Gastrocnemius medialis (tissue), 4 donors: ENCODE measurements at places on chromosomes 4 and X. TPM values are rescaled to one million over a fixed set of nuclear protein-coding genes. Genes with fewer than 3 reads are reported as not detected.

Gene MXRA5
- total RNA-seq: 0.26 TPM

DNA sequence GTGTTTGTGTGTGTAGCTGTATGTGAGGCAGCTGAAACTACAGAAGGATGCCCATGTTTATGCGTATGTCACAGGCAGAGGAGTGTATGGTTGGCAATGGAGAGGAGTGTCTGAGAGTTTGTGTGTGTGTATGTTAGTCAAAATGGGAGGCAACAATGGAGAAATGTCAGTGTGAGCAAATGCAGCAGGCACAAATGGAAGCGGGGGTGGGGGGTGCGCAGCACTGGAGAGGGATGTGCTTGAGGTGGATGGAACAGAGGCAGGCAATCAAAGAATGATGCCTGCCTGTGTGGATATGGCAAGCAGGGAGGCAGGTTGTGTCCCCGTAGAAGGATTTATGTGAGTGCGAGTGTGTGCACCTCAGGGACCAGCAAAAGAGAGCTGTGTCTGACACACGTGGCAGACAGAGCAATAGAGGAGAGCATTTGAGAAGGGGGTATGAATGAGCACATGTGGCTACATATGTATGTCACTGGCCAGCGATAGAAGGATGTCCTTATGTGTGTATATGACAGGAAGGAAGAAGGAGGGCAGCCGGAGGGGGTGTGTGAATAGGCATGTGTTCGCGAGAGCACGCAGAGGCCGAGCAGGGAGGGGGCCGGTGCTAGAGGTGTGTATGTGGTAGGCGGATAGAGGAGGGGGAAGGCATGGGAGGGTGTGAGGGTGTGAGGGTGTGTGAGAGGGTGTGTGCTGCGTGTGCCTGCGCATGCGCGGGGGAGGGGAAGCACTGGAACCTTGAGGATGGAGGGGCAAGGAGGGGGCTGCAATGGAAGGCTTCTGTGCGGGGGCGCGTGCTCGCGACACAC lies 1.1 kb downstream of the PJA1 start:
- no peaks in the 10 kb centered on the region for H3K27me3 ChIP-seq
- DNase-seq: no peak
- no peaks in the 10 kb centered on the region for H3K4me1 ChIP-seq

GRCh38 chr4:174707051-174707676 lies 121.9 kb downstream of the GLRA3 start:
- no peak for DNase-seq
- no peaks in the 10 kb centered on the region for H3K27me3 ChIP-seq
- H3K4me3 ChIP-seq: no peak overlapping the region

Gene FGB
- total RNA-seq: not detected

Gene MMRN1
- total RNA-seq: 3.5 TPM

GRCh38 chr4:60129740-60130139 lies 1070.4 kb upstream of the ADGRL3 start:
- no peaks in the 10 kb centered on the region for H3K4me1 ChIP-seq
- no peak for DNase-seq
- no peaks in the 10 kb centered on the region for H3K36me3 ChIP-seq
- no peak overlapping the region for H3K27ac ChIP-seq

DNA sequence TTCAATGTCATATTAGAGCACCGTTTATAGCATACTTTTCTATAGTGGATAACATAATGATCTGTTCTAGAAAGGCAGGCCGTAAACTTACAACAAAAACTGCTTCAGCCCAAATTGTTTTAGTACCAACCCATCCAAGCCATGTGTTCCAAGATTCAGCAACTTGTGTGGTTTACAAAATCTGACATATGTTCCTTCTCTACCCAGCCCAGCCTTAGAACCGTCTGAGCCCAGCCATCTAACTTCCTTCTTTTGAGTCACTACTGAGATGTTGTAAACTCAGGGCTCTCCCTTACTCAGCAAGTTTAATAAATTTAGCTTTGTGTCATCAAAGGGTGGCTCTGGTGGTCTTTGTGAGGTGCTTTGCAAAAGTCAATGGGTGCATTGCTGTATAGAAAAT lies 32.4 kb upstream of the REPS2 start:
- no peaks in the 10 kb centered on the region for H3K4me1 ChIP-seq
- no peak overlapping the region for H3K27ac ChIP-seq
- no peak overlapping the region for H3K4me3 ChIP-seq
- H3K36me3 ChIP-seq: no peaks in the 10 kb centered on the region

- H3K4me1 ChIP-seq: peaks cover 7% of the 10 kb centered on the region
- H3K27ac ChIP-seq: no peak overlapping the region
- no peak for DNase-seq
- H3K27me3 ChIP-seq: peaks cover 2% of the 10 kb centered on the region
- H3K36me3 ChIP-seq: no peaks in the 10 kb centered on the region
- H3K4me3 ChIP-seq: peak overlapping the region; percentile 24
These were observed 25.9 kb upstream of the FGFR3 start for GRCh38 chr4:1767061-1767769.

DNA sequence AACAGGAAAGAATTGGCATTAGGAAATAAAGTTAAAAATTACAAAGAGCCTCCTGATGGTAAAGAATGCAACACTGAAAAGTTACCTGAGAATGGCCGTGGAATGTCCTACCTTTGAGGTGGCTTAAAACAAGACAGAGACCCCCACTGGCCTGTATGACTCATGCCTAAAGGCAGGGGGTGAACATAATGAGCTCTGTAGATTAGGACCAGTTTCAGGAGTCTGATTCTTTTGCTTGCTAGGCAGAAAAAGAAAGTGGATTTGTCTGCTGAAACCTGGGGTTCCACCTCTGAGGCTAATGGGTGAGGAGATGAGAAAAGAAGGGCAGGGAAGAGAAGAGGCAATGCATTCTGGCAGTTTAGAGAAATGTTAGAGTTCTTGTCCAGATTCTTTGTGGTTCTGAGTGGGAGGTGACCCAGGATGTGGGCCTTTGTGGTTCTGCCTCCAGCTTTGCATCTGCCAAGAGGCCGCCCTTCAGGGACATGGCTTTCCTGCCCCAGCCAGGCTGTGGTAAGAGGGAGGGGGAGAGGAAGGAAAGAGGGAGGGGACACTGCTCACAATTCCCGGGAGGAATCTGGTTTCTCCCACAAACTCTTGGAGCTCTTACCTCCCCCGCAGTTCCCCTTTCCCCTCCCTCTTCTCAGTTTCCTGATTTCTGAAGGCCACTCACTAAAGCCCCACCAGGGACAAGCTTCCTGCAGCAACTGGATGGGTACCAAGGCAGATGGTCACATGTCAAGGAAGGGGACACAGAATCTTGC lies 109.6 kb downstream of the EFNB1 start:
- no peak overlapping the region for H3K27ac ChIP-seq
- no peak for DNase-seq
- no peaks in the 10 kb centered on the region for H3K36me3 ChIP-seq
- H3K27me3 ChIP-seq: no peaks in the 10 kb centered on the region

- no peak for DNase-seq
- no peak overlapping the region for H3K27ac ChIP-seq
- H3K27me3 ChIP-seq: no peaks in the 10 kb centered on the region
These were observed 52.8 kb downstream of the PGRMC2 start for GRCh38 chr4:128234836-128235235.

DNA sequence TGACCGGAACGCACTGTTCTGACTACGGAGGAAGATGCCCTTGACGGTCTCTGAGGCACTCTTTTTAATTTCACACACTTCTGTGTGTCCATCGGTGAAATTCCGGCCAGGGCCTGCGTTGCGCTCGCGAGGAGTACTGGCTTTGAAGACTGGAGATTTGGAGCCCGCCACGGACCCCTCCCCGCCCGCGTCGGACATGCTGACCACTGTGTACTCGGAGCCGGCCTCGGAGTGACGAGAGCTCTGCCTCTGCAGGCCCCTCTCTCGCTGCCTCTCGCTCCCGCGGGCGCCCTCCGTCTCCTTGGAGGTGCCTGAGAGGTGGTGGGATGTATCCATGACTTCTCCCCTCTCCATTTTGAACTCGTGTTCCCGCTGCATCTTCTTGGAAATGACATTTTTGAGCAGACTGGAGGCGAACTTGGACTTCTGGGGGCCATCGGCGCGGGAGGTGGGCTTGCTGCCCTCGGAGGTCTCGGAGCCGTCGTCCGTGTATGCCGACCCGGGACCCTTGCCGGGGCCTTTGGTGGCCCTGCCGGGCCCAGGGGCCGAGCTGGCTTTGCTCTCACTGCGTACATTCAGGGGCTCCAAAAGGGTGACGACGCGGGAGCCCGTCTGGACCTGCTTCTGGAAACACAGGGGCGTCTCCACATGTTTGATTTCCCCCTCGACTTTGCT lies 5.7 kb downstream of the C4orf54 start:
- peak overlapping the region; percentile 75 for H3K4me3 ChIP-seq
- H3K27ac ChIP-seq: peak overlapping the region; percentile 98
- no peaks in the 10 kb centered on the region for H3K36me3 ChIP-seq

DNA sequence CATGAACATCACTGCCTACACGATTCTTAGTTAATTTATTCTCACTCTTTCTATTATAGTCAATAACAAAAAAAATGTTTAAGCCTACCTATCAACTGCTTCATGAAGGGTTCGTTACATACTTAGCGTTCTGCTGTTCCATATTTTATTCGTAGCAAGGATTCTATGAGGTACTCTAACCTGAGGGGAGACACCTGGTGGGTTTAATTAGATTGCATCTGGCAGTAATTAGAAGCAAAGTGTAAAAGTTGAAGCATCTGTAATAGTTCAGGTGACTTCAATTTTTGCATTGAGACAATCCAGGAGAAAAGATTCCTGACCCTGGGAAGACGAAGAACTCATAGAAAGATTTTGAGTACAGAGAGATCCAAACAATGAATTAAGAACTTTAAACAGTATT lies 1655.8 kb upstream of the TENM3 start:
- DNase-seq: no peak
- no peak overlapping the region for H3K4me3 ChIP-seq
- H3K27ac ChIP-seq: no peak overlapping the region
- no peaks in the 10 kb centered on the region for H3K4me1 ChIP-seq
- no peaks in the 10 kb centered on the region for H3K27me3 ChIP-seq

Gene IL2
- not detected for total RNA-seq

Gene NXF2
- total RNA-seq: not detected

- peaks cover 29% of the 10 kb centered on the region for H3K4me1 ChIP-seq
- DNase-seq: no peak
- H3K4me3 ChIP-seq: no peak overlapping the region
These were observed 156.9 kb downstream of the APBB2 start for GRCh38 chr4:41057467-41057866.

- H3K4me1 ChIP-seq: no peaks in the 10 kb centered on the region
- no peak overlapping the region for H3K27ac ChIP-seq
These were observed 352.8 kb downstream of the DHRSX start for GRCh38 chrX:2147928-2148327.

DNA sequence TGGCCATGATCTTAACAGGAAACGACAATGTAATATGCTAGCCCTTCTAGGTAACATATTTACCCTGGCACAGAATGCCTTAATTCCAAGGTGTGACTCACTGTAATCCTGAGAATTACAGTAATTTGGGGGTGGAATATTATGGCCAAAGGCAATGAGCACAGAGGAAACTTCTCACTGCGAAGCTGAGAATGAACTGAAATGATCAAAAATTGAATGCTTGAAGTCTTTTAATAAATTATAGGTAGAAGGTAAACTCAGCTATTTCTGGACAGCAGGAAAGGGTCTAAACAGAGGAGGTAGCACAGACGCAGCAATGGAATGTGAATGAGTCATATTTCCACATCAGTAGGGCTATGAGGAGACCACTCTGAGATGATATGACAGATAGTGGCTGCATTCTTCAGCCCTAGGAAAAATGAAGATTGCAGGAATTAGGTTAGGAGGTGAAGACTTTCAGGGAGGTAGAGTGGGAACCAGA lies 312.6 kb downstream of the PACRGL start:
- H3K4me1 ChIP-seq: no peaks in the 10 kb centered on the region
- DNase-seq: no peak
- no peaks in the 10 kb centered on the region for H3K27me3 ChIP-seq
- no peak overlapping the region for H3K27ac ChIP-seq
- H3K36me3 ChIP-seq: no peaks in the 10 kb centered on the region
- no peak overlapping the region for H3K4me3 ChIP-seq

Gene HTRA3
- total RNA-seq: 12.6 TPM

DNA sequence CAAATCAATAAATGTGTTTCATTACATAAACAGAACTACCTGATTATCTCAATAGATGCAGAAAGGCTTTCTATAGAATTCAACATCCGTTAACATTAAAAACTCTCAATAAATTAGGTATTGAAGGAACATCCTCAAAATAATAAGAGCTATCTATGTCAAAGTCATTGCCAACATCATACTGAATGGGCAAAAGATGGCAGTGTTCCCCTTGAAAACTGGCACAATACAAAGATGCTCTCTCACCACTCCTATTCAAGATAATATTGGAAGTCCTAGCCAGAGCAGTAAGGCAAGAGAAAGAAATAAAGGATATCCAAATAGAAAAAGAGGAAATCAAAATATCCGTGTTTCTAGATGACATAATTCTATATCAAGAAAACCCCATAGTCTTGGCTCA lies 466.4 kb downstream of the MAGEE1 start:
- no peaks in the 10 kb centered on the region for H3K36me3 ChIP-seq
- DNase-seq: no peak
- no peaks in the 10 kb centered on the region for H3K27me3 ChIP-seq
- no peak overlapping the region for H3K27ac ChIP-seq
- H3K4me1 ChIP-seq: no peaks in the 10 kb centered on the region
- no peak overlapping the region for H3K4me3 ChIP-seq

Gene BANK1
- total RNA-seq: 0.10 TPM

DNA sequence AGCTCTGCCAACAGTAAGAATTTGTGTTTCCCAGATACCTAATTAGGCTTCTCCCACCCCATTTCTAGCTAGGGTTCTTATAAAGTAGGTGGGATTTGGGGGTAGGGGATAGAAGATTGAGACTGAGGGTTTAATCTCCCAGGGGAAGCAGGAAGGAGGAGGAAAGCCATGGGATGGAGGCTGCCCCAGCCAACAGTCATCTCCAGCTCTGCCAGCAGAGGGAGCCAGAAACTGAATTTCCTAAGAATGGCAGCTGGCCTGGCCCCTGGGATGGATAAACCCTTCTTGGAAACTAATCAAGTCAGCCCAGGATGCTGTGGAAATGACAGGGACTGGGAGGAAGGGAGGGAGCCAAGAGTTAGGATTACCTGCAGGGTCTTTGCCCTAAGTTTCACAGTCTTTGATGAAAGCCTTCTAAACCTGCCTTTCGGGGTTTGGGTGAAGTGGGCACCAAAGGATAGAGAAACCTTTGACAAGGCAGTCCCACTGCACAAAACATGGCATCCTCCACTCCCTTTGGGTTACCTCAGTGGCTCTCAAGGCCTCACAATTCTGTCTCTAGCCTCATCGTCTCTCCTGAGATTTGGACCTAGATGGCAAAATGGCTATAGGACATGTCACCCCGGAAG lies 6.7 kb upstream of the ERCC6L start:
- H3K4me1 ChIP-seq: no peaks in the 10 kb centered on the region
- no peaks in the 10 kb centered on the region for H3K27me3 ChIP-seq
- no peak overlapping the region for H3K27ac ChIP-seq
- DNase-seq: no peak
- H3K36me3 ChIP-seq: no peaks in the 10 kb centered on the region

Gene PSAPL1
- total RNA-seq: not detected

Gene SFRP2
- total RNA-seq: not detected

Gene RS1
- total RNA-seq: not detected

- H3K4me1 ChIP-seq: peaks cover 16% of the 10 kb centered on the region
- H3K4me3 ChIP-seq: peak overlapping the region; percentile 57
- H3K27me3 ChIP-seq: no peaks in the 10 kb centered on the region
- H3K36me3 ChIP-seq: no peaks in the 10 kb centered on the region
- DNase-seq: no peak
These were observed 455 bp upstream of the ABCB7 start for GRCh38 chrX:75156531-75156945.

- no peaks in the 10 kb centered on the region for H3K4me1 ChIP-seq
- H3K36me3 ChIP-seq: no peaks in the 10 kb centered on the region
- H3K27ac ChIP-seq: no peak overlapping the region
- no peaks in the 10 kb centered on the region for H3K27me3 ChIP-seq
- no peak for DNase-seq
These were observed 161.3 kb downstream of the FNIP2 start for GRCh38 chr4:158929939-158930638.
